ENCODE measurements at places on chromosomes 3 and 15.

DNA sequence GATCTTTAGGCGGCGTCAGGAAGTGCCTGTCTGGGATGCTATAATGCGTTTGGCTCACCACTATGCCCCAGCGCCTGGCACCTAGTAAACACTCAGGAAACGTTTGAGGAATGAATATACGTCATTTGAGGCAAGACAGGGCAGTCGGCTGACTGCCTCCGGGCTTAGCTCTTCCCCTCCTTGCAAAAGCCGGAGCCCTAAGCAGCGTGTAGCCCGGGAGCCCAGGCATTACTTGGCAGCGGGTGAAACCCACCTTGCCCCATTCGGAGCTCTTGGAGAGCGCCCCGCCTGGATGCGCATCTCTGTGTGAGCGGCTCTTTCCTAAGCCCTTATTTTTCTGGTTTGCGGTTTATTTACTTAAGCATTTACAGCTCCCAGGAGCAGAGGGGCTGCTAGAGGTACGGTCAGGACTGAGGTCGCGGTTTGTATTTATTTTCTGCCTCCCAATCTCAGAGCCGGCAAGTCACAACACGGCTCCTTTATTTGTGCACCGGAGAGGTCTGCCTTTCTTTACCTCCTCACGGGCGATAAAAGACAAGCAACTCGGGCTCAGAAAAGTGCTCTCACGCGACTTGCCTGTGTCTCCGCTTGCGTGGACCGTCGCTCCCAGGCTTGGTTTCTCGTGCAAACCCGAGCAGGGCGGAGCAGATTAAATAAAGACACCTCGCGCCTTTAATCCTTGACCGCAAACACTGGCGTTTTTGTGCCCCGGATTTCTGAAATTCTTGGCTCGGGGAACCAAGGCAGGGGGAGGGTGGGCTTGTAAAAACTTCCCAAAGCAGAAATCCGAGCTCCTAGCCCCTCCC is 737 bp upstream of the ITPR1 start:
- no peak for DNase-seq

- DNase-seq, result no peak
Measured at GRCh38 chr15:39880718-39881387, 39.2 kb downstream of the GPR176 start.

DNA sequence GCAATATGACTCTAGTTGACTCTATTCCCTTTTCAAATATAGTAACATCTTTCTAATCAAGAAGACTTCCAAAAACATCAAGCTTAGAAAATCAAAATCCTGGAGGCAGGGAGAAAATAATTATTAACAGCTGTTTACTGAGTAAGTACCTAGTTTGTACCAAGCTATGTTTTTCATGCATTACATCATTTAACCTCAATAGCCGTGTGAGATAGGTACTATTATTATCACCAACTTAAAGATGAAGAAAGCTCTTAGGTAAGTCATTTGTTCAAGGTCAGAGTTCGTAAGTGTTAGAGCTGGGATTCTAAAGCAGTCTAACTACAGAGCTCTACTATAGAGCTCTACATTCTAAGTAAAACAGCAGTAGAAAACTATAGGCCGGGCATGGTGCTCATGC is 41.6 kb downstream of the GSK3B start:
- no peak for DNase-seq

DNA sequence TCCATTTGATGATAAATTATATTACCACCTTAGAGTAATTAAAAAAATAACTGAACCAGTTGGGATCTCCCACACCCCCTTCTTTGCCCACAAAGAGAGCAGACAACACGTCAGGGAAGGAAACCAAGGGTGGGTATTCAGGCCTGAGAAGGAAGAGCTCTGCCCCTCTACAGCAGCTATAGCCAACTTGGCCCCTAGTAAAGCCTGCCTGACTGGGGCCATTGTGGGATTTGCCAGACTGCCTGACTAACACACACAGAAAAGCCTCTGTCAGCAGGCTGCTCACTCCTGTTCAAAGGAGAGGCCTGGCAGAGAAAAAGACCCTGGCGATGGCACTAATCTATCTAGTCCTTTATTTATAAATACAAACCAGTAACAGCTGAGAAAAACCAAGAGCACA is 41.4 kb downstream of the ATP8B4 start:
- DNase-seq, result no peak

GRCh38 chr3:109278546-109278945 is 37.8 kb downstream of the DPPA2 start:
- no peak for DNase-seq

- no peak for DNase-seq
Measured at GRCh38 chr3:126607214-126607908, 47.6 kb downstream of the TXNRD3 start.

DNA sequence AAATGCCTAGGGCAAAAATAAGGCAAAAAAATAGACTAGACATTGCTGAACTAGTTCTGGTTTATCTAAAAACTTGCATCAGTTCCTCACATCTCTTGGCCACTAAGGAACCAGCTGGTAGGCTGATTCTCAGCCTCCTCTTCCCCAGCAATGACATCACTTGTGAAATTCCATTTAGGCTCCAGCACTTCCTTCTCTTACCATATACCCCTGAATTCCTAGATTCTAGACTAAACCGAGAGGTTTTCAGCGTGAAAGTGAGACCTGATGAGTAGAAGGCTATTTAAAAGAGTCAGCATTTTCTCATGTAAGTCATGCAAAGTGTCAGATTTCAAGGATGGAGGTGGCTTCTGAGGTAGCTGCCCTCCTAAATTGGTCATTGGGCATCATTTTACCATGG is 247.1 kb upstream of the CDIN1 start:
- no peak for DNase-seq

DNA sequence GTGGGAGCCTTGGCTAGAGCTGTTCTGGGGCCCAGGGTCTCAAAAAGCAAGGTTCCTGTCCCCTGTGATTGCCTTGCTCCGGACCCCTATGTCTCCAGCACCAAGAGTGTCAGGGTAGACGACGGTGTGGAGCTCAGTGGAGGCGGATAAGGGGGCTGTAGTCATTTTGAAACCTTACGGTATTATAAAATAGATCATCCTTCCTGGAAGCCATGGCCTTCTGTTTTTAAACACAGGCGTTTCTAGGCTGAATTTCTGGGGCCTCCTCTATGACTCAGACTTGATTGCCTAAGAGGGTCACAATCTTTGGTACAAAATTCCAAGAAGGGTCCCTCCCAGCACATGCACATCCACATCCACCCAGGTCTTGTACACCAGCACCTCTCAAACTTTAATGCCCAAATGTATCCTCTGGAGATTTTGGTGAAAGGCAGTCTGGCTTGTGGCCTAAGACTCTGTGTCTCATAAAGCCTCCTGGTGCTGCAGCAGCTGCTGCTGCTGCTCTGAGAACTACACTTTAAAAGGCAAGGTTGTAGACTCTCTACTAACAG is 70.5 kb upstream of the XCR1 start:
- DNase-seq, result no peak

DNA sequence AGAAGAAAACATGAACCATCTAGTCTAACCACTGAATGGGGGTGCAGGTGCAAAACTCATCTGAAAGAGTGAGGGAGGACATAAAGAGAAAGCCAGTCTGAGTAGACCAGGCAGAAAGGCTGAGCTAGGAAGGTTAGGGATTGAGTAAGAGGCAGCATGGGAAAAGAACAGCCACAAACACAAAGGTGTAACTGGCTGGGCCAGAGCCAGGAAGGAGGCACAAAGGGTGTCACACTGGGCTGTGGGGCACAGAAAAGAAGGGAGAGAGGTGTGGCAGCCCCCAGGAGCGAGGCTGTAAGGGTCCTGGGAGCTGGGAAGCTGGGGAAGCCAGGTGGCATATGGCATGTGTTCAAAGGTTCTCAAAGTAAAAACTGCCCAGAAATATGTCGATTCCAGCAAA is 18.7 kb downstream of the IGSF11 start:
- no peak for DNase-seq

DNA sequence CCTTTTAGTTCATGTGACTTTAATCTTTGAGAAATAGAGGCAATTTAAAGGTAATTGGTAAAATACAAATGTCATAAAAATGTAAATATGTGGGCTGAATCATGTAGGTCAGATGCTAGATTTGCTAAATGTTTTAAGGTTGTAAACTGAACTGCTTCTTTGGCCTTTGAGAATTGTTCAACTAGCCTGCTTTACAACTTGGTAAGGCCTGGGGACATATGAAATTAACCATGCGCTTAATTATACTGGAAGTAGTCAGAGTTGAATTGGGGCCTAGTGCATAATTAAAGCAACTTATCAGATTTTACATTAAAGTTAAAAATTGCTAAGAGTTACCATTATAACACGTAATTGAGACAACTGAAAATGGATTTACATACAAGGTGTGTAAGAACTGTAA is 21.0 kb upstream of the TMEM45A start:
- no peak for DNase-seq

- no peak for DNase-seq
Measured at GRCh38 chr3:129238945-129239705, 10.3 kb upstream of the COPG1 start.

- DNase-seq, result no peak
Measured at GRCh38 chr3:76912841-76913383, 127.0 kb upstream of the ROBO2 start.

DNA sequence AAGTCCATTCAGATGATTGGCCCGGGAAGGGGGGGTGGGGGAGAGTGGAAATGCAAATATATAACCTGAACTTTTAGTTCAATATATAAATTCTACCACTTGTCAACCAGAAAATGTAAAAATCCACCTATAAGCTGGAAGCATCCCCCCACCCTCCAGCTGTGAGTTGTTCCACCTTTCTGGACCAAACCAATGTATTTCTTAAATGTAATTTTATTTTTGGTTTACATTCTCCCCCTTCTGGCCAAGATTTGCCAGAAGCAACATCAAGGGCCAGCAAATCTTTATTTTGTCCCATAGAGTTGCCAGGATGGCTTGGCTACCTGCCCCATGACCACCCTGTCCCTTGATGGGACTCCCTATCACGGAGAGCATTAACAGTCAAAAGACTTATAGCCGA is 545.7 kb downstream of the TBL1XR1 start:
- DNase-seq, result no peak

DNA sequence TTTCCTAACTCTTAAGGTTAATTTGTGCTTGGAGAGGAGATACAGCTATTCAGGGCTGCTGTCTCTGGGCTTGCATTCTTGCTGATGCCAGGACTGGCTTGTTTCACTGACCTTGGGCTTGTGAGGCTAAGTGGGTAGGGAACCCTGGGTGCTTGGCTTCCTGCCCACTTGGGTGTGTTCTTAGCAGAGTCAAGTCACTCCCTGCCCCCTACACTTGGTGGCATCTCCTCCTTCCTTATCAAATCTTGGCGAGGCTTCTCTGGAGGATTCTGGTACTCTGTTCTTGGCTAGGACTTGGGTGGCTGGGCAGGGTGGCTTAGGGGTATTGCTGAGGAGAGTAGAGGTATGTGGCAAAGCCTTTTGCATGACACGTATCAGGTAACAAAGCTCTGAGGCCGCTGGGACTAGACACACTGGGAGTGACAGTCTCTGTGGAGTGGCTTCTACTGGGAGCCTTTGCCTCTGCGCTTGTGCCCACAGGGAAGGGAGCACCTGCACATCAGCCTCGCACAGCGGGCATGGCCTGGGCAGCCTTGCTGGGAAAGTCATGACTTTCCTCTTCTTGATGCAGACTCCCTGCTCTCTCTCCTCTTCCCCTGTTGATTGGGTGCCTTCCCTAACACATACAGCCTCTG is 41.8 kb downstream of the CHCHD6 start:
- DNase-seq, result no peak
